ENCODE measurements at places on chromosomes 2 and 18. TPM values are rescaled to one million over a fixed set of nuclear protein-coding genes. Genes with fewer than 3 reads are reported as not detected.

DNA sequence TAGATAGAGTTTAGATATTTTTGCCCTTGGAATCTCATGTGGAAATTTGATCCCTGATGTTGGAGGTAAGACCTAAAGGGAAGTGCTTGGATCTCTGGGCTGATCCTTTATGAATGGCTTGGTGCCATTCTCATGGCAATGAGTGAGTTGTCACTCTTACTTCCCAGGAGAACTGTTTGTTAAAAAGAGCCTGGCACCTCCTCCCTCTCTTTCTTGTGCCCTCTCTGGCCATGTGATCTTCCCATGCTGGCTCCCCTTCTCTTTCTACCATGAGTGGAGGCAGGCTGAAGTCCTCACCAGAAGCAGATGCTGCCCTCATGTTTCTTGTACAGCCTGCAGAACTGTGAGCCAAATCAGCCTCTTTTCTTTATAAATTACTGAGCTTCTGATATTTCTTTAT lies 276.9 kb downstream of the ZNF804A start:
- H3K27ac ChIP-seq: no peak overlapping the region
- H3K27me3 ChIP-seq: no peaks in the 10 kb centered on the region
- no peaks in the 10 kb centered on the region for H3K4me1 ChIP-seq

- H3K4me1 ChIP-seq: no peaks in the 10 kb centered on the region
- no peak overlapping the region for H3K4me3 ChIP-seq
- DNase-seq: no peak
- H3K27me3 ChIP-seq: peaks cover 3% of the 10 kb centered on the region
- H3K36me3 ChIP-seq: no peaks in the 10 kb centered on the region
Observed at GRCh38 chr2:220555961-220556630, 928.7 kb downstream of the SLC4A3 start.

- no peaks in the 10 kb centered on the region for H3K36me3 ChIP-seq
- H3K27ac ChIP-seq: no peak overlapping the region
- DNase-seq: no peak
- H3K27me3 ChIP-seq: no peaks in the 10 kb centered on the region
- H3K4me3 ChIP-seq: no peak overlapping the region
- peaks cover 2% of the 10 kb centered on the region for H3K4me1 ChIP-seq
Observed at GRCh38 chr2:179410552-179411356, 146.1 kb upstream of the SESTD1 start.

DNA sequence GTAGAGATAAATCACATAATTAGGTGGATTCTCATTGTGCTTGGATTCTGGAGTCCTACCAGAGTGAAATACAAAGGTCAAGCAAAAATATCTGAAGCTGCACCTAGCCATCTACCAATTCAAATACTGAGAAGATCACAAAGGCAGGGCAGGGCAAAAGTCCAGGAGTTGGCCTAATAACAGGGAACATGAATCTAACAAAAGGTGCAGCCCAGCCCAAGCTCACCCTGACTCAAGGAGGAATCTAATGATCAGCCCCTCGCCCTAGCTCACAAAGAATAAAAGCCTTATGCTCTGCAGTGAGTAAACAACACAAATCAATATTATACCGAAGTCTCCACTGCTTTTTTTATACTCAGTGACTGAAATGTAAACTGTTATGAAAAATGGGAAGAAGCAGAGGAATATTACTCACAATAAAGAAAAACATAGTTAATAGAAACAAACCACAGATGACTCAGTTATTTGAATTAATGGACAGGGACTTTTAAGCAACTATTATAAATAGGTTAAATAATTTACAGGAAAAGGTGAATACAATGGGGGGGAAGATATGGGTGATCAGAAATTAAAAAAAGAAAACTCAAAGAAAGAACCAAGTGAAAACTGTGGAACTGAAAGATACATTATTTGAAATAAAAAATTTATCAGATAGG lies 49.5 kb downstream of the ANTXR1 start:
- no peak overlapping the region for H3K27ac ChIP-seq
- H3K36me3 ChIP-seq: no peaks in the 10 kb centered on the region
- H3K4me3 ChIP-seq: no peak overlapping the region
- no peak for DNase-seq
- peaks cover 11% of the 10 kb centered on the region for H3K4me1 ChIP-seq

DNA sequence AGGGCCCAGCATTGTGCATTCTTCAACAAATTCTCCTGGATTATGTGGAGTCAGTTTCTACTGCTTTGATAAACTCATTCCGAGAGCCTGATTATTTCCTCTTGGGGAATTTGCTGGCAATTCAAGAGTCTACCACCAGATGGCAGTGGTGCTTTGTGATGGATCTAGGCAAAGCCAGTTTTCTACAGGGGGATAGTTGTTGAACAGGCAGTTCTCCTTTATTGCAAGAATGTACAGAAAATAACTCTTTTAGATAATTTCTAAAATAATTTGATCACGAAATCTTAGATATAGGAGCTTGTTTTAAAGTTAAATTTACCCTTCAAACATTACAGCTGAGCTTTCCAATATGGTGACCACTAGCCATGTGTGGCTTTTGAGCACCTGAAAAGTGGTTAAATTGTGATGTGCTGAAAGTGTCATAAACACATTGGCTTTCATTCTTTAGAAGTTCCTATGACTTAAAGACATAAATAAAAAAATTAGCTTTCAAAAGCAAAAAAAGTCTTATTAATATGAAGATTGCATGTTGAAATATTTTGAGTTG lies 66.7 kb upstream of the HAAO start:
- no peaks in the 10 kb centered on the region for H3K36me3 ChIP-seq
- H3K4me1 ChIP-seq: peaks cover 6% of the 10 kb centered on the region
- no peaks in the 10 kb centered on the region for H3K27me3 ChIP-seq
- no peak overlapping the region for H3K27ac ChIP-seq
- DNase-seq: peak; percentile 89

DNA sequence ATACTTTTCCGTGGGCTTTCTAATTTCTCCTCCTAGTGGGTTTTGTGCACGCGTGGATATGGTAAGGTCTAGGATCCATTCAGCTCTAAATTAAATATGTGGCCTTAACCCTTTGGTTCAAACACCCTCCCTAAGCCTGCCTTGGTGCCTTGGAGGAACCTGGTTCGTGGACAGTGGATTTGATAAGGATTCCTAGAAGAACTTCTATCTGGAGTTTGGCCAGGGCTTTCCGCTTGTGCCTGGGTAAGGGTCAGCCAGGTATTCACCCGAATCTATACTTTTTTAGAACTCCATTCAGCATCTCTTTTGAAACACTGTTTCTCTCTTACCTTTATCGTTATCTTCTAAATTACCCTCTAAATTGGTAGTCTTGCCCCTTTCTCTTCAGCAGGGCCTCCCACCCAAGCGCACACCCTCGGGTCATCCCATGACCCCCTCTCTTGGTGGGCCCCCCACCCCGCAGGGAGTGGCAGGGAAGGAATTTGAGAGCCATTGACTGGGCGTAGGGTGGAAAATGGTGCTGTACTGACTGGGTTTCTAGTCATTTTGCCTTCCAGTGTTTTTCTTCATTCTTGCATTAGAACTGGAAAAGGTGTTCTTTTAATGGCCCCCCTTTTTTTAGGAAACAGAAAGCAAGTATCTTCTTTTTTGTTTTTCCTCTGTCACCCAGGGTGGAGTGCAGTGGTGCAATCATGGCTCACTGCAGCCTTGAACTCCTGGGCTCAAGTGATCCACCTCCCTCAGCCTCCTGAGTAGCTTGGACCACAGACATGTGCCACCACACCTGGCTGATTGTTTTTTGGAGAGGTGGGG lies 1.8 kb downstream of the SOCS6 start:
- H3K4me1 ChIP-seq: peaks cover 43% of the 10 kb centered on the region
- H3K36me3 ChIP-seq: no peaks in the 10 kb centered on the region
- no peaks in the 10 kb centered on the region for H3K27me3 ChIP-seq
- peak overlapping the region; percentile 96 for H3K27ac ChIP-seq

Gene IL37
- total RNA-seq: not detected

Gene CAB39
- 37.6 TPM for total RNA-seq

Gene LRRTM4
- 0.08 TPM for total RNA-seq
